ENCODE measurements at places on chromosomes 6 and 20.

DNA sequence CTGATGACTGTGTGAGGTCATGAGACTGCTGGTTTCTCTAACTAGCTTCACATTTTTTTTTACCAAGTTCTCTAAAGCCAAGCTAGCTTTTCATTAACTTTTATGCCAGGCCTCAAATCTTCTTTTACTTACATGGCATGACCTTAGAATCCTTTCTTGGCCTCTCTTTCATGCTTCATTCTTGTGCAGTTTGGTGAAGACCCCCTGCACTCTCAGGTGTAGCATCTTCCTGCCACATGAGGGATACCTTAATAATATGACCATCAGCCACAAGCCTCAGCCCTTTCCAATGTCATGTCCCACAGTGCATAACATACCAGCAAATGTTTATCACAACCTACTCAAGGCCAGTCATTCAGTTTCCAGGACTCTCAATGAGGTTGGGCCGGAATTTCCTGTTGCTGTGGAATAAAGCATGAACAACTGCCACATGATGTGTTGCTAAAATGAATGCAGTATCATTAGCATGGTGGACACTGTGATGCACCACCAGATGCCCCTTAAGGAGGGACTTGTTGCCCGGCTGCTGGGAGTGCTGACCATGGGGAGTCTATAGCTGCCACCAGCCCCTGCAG lies 72.2 kb downstream of the RIN2 start:
- no peak overlapping the region for H3K4me3 ChIP-seq
- DNase-seq = peak; percentile 59
- H3K36me3 ChIP-seq = no peaks in the 10 kb centered on the region
- H3K4me1 ChIP-seq = peaks cover 20% of the 10 kb centered on the region

DNA sequence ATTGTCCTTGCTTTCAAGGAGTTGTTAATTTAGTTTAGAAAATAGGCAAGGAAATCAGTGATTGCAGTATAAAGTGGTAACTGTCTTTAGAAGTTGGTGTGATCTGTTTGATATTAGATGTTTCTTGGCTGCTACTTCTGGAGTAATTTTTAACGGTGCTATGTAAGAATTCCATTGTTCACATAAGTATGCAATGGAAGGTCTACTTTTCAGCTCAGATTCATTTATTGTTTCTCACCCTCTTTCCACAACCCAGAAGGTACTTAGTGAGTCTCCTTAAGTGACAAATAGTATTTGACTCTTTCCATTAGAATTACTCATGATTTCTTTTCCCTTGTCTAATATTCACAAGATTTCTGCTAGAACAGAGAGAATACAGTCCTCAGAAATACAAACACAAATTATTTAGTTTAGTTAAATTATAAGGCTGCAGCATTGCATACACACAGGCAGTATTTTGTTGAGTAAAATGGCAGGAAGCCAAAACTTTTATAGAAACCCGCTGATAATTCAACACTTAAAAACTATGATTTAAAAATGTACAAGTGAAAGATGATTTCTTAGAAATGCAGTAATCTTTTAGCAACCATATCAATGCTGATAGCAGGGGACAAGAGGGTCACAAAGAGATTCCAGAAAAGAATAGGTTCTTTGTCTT lies 554.3 kb downstream of the CD109 start:
- H3K4me3 ChIP-seq = no peak overlapping the region
- DNase-seq = peak; percentile 15
- peak overlapping the region; percentile 37 for H3K27ac ChIP-seq
- H3K4me1 ChIP-seq = peaks cover 25% of the 10 kb centered on the region
- no peaks in the 10 kb centered on the region for H3K36me3 ChIP-seq

GRCh38 chr6:41558033-41558807 lies 12.0 kb downstream of the FOXP4 start:
- peaks cover 1% of the 10 kb centered on the region for H3K36me3 ChIP-seq
- no peak for DNase-seq
- no peak overlapping the region for H3K27ac ChIP-seq
- no peak overlapping the region for H3K4me3 ChIP-seq

GRCh38 chr20:59992526-59993084 lies 34.4 kb downstream of the CDH26 start:
- no peak overlapping the region for H3K4me3 ChIP-seq
- H3K4me1 ChIP-seq = no peaks in the 10 kb centered on the region
- H3K27me3 ChIP-seq = no peaks in the 10 kb centered on the region
- no peaks in the 10 kb centered on the region for H3K36me3 ChIP-seq
- no peak for DNase-seq

GRCh38 chr20:61861858-61862257 lies 203.8 kb downstream of the TAF4 start:
- no peak for DNase-seq
- no peaks in the 10 kb centered on the region for H3K27me3 ChIP-seq
- H3K4me3 ChIP-seq = no peak overlapping the region
- H3K36me3 ChIP-seq = no peaks in the 10 kb centered on the region
- H3K4me1 ChIP-seq = no peaks in the 10 kb centered on the region

DNA sequence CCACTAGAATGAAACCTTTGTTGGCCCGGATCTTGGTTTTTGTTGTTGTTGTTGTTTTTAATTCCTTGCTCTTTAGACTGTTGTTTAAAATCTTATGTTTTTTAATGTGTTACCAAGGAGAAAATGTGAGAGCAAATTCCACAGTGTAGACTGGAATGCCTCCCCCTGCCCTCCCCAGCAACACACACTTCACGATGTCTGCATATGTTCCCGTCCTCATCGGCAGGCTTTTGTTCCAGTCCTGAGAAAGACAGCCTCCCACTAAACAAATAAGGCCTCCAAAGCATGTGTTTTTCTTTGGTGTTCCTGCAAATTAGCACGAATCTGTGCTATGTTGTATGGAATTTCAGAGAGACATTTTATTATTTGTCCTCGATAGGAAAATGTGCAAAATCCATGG lies 263.3 kb upstream of the QKI start:
- no peaks in the 10 kb centered on the region for H3K4me1 ChIP-seq
- H3K4me3 ChIP-seq = no peak overlapping the region
- H3K27ac ChIP-seq = no peak overlapping the region
- no peak for DNase-seq
- peaks cover 2% of the 10 kb centered on the region for H3K27me3 ChIP-seq
- no peaks in the 10 kb centered on the region for H3K36me3 ChIP-seq

- DNase-seq = no peak
- no peak overlapping the region for H3K27ac ChIP-seq
- no peaks in the 10 kb centered on the region for H3K36me3 ChIP-seq
- no peaks in the 10 kb centered on the region for H3K4me1 ChIP-seq
These were observed 61.0 kb upstream of the VSTM2L start for GRCh38 chr20:37841971-37842370.

DNA sequence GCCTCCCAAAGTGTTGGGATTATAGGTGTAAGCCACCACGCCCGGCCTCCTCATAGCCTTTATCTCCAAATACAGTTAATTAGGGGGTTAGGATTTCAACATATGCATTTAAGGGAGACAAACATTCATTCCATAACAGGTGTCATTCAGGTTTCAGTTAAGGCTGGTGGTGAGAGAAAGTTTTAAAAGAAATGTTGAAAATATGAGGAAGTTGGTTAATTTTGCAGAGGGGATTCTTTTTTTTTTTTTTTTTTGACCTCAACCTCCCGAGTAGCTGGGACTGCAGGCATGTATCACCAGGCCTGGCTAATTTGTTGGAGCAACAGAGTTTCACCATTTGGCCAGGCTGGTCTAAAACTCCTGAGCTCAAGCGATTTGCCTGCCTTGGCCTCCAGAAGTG lies 12.5 kb upstream of the EBF4 start:
- H3K4me3 ChIP-seq = no peak overlapping the region
- no peak overlapping the region for H3K27ac ChIP-seq
- H3K27me3 ChIP-seq = peaks cover 5% of the 10 kb centered on the region
- H3K36me3 ChIP-seq = no peaks in the 10 kb centered on the region

GRCh38 chr6:8865451-8865850 lies 430.1 kb upstream of the SLC35B3 start:
- H3K27me3 ChIP-seq = no peaks in the 10 kb centered on the region
- H3K27ac ChIP-seq = no peak overlapping the region
- no peaks in the 10 kb centered on the region for H3K36me3 ChIP-seq
- H3K4me1 ChIP-seq = no peaks in the 10 kb centered on the region
- H3K4me3 ChIP-seq = no peak overlapping the region

DNA sequence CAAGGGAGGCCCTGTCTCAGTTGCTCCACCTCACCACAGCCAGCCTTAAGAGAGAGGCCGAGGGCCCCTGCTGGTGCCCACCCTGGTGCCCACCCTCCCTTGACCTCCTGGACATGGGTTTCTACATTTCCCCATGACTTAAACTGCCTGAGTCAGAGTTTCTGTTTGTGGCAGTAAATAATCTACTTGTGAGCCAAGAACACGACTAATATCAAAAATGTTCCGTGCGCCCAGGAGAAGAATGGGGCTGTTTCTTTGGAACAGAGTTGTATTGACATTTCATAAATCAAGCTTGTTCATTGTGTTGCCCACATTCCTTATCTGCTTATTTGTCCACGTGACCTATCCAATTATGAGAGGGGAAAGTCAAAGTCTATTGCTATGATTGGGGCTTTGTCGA lies 143.5 kb downstream of the ANKRD60 start:
- H3K27ac ChIP-seq = no peak overlapping the region
- no peaks in the 10 kb centered on the region for H3K27me3 ChIP-seq
- no peaks in the 10 kb centered on the region for H3K36me3 ChIP-seq
- no peak overlapping the region for H3K4me3 ChIP-seq

- DNase-seq = peak; percentile 3
- H3K27ac ChIP-seq = no peak overlapping the region
- no peaks in the 10 kb centered on the region for H3K27me3 ChIP-seq
- H3K4me3 ChIP-seq = no peak overlapping the region
- H3K36me3 ChIP-seq = no peaks in the 10 kb centered on the region
These were observed 71.9 kb upstream of the CNR1 start for GRCh38 chr6:88238065-88238464.

DNA sequence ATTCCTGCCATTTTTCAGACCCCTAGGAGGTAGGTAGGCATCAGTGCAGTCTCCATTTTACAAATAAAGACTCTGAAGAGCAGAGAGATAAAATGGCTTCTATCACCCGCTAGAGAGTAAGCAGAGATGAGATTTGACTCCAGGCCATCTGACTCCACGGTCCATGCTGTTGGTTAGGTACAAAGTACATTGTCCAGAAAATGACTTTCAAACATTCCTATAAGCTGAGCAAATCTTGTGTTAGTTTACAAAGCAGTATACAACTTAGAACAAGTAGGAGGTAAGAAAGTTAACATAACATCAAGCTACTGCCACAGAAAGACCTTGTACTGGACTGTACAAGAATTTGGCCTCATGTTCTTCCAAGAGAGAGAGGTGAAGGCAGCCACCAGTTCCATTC lies 14.9 kb downstream of the BTN1A1 start:
- H3K36me3 ChIP-seq = no peaks in the 10 kb centered on the region
- peaks cover under 1% of the 10 kb centered on the region for H3K4me1 ChIP-seq
- DNase-seq = no peak
- peaks cover 2% of the 10 kb centered on the region for H3K27me3 ChIP-seq
- H3K4me3 ChIP-seq = no peak overlapping the region
- no peak overlapping the region for H3K27ac ChIP-seq

- H3K27ac ChIP-seq = no peak overlapping the region
- H3K4me1 ChIP-seq = peaks cover 15% of the 10 kb centered on the region
- H3K36me3 ChIP-seq = no peaks in the 10 kb centered on the region
- peak overlapping the region; percentile 28 for H3K4me3 ChIP-seq
These were observed 881 bp upstream of the MCM3 start for GRCh38 chr6:52285177-52286068.

- H3K36me3 ChIP-seq = no peaks in the 10 kb centered on the region
- H3K4me3 ChIP-seq = no peak overlapping the region
- H3K27me3 ChIP-seq = no peaks in the 10 kb centered on the region
- no peaks in the 10 kb centered on the region for H3K4me1 ChIP-seq
These were observed 115.6 kb upstream of the B3GAT2 start for GRCh38 chr6:71072508-71072907.

- no peaks in the 10 kb centered on the region for H3K4me1 ChIP-seq
- no peak overlapping the region for H3K4me3 ChIP-seq
- H3K27ac ChIP-seq = no peak overlapping the region
- H3K27me3 ChIP-seq = no peaks in the 10 kb centered on the region
- DNase-seq = no peak
- no peaks in the 10 kb centered on the region for H3K36me3 ChIP-seq
These were observed 50.3 kb downstream of the DEK start for GRCh38 chr6:18214003-18214402.

GRCh38 chr6:134535831-134536230 lies 217.9 kb upstream of the SGK1 start:
- H3K36me3 ChIP-seq = no peaks in the 10 kb centered on the region
- H3K27ac ChIP-seq = no peak overlapping the region
- peaks cover 6% of the 10 kb centered on the region for H3K4me1 ChIP-seq
- no peak overlapping the region for H3K4me3 ChIP-seq
- H3K27me3 ChIP-seq = no peaks in the 10 kb centered on the region

- no peaks in the 10 kb centered on the region for H3K36me3 ChIP-seq
- H3K4me3 ChIP-seq = no peak overlapping the region
- no peaks in the 10 kb centered on the region for H3K27me3 ChIP-seq
These were observed 99.8 kb upstream of the PLEKHG1 start for GRCh38 chr6:150499882-150500312.

GRCh38 chr6:149318581-149319286 lies 1.2 kb downstream of the TAB2 start:
- no peaks in the 10 kb centered on the region for H3K36me3 ChIP-seq
- H3K4me3 ChIP-seq = peak overlapping the region; percentile 69
- peak; percentile 47 for DNase-seq
- H3K27me3 ChIP-seq = peaks cover 24% of the 10 kb centered on the region

- no peaks in the 10 kb centered on the region for H3K27me3 ChIP-seq
- no peak overlapping the region for H3K4me3 ChIP-seq
- no peaks in the 10 kb centered on the region for H3K36me3 ChIP-seq
- H3K4me1 ChIP-seq = no peaks in the 10 kb centered on the region
- no peak overlapping the region for H3K27ac ChIP-seq
These were observed 1183.8 kb downstream of the HACE1 start for GRCh38 chr6:103675807-103676406.

DNA sequence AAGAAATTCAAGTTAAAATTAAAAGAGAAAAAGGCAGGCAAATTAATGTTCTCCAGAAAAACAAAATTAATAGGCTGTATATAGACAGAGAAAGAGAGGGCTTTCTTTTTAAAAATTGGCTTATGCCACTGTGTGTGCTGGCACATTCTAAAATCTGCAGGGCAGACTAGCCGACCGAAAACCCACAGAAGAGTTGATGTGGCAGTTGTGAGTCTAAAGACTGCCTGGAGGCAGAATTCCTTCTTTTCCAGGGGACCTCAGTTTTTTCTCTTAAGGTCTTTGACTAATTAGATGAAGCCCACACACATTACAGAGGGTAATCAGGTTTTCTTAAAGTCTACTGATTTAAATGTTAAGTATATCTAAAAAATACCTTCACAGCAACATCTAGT lies 85.7 kb downstream of the GJA1 start:
- H3K4me3 ChIP-seq = no peak overlapping the region
- peaks cover 58% of the 10 kb centered on the region for H3K4me1 ChIP-seq
- H3K27ac ChIP-seq = peak overlapping the region; percentile 100
- DNase-seq = no peak
- H3K36me3 ChIP-seq = no peaks in the 10 kb centered on the region
- H3K27me3 ChIP-seq = no peaks in the 10 kb centered on the region

DNA sequence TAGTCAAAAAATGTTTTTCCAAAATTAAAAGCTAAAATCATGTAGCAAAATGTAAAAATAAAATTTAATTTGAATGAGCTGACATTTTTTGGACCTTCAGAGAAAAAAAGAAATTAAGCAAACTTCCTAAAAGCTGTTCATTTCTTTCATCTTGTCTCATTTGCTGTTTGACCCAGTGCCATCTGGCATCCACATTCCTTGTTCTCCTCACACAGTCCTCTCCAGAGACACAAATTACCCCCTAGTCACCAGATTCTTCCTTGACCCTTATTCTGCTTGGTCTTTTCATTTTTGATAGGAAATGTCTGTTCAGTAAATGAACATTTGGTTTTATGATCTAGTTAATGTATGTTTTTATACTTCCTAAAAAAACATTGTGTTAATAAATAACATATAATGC lies 55.2 kb downstream of the HDDC2 start:
- no peak overlapping the region for H3K4me3 ChIP-seq
- no peaks in the 10 kb centered on the region for H3K4me1 ChIP-seq
- peaks cover 2% of the 10 kb centered on the region for H3K27me3 ChIP-seq
- H3K27ac ChIP-seq = no peak overlapping the region
- H3K36me3 ChIP-seq = no peaks in the 10 kb centered on the region

Measured in endothelial cell of umbilical vein (primary cell).